Activated CD8-positive, alpha-beta memory T cell treated with anti-CD3 and anti-CD28 coated beads for 1 hour (primary cell): ENCODE measurements at places on chromosomes 1 and 21.

GRCh38 chr1:119554183-119554582 lies 47.2 kb downstream of the HSD3B1 start:
- DNase-seq, result no peak

DNA sequence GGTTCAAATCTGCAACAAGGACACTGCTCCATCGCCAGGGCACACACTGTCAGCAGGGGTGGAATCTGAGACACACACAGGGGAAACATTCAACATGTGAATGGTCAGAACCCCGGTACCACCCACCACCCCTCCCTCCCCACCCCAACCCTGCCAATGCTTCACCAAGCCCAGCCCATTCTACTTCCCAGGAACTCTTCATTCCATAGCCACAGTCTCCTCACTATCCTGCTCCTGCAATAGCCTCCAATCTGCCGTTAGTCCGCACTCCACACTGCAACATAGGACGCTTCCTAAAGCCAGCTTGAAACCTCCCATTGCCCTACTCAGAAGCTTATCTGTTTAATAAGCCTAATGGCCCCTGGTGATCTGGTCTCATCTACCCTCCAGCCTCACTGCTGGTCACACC lies 7.5 kb upstream of the RAB3B start:
- DNase-seq, result no peak

- DNase-seq, result no peak
These were observed 27.5 kb downstream of the ATP8B2 start for GRCh38 chr1:154352581-154353459.

GRCh38 chr1:161930064-161930463 lies 93.6 kb downstream of the OLFML2B start:
- DNase-seq, result no peak

DNA sequence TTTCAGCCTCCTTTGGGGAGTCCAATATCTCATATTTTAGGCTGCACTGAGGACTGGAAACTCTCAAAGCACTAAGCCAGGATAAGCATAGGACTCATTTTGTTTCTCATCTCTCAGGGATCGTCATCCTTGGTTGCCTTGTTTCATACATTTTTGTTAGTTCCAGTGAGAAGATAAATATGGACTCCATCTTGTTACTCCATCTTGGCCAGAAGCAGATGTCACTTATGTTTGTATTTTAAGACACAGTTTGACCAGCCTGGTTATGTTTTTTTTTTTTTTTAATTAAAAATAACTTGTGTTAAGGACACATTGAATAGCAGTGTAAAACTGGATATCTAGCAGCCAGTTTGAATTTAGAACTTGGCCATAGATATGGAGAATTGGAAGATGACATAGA lies 34.7 kb downstream of the DISP3 start:
- no peak for DNase-seq

DNA sequence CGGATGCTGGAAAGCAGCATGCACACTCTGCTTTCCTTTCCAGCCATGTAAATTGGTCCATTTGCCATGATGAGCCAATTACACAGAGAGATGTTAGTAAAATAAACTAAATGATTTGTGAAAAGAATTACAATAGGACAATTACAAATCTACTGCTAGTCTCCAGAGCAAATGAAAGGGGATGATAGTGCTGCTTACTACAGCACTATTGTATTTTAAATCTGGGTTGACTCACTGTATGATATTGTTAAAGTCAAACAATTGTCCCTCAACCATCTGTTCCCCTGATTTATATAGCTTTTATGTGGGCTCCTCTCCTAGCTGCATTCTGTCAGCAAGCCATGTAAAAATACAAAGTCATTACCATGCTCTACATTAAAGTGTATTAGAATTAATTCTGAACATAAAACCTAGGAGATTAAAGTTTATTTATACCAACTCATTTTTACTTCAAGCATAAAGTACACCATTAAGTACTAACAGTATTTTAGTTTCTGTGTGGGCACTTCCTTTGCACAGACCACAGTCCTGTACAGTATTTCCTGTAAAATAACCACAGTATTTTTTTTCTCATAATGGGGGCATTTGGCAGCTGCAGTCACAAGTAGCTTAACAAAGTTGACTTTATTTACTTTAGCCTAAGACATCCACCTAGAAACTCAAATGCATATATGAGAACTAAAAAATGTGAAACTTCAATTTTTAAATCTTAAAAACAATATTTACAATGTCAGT lies 135.8 kb downstream of the VAV3 start:
- DNase-seq, result no peak

- DNase-seq, result no peak
These were observed 210.1 kb upstream of the C1orf87 start for GRCh38 chr1:60283690-60284089.

- no peak for DNase-seq
These were observed 36.1 kb upstream of the KHDRBS1 start for GRCh38 chr1:31977385-31978131.

DNA sequence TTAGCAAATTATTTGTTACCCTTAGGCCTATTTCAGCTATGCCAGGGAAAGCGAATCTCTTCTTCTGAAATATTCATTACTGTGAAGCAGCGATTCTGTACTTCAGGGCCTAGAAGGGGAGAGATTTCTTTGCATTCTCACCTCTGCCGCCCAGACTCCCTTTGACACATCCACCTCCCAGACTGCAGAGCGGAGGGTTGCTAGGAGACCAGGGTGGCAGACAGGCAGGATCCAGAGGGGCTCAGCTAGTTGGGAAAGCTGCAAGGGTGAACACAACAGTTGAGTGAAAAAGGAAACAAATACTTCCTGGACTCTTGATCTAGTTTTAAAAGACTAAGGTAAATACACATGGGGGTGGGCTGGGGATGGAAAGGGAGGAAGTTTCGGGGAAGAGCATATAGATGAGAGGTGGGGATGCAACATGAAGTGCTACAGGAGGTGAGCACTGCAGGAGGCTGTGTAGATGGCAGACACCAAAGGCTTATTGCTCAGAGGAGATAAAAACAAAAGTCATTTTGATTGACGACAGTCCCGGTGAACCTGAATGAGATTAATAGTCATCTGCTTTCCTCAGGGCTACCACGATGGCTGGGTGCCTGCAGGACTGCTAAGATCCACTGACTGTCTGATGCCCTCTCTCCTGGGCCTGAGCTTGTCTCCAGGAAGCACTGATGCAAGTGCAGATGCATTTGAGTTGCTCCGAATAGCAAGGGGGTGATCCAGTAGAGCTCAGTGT lies 26.4 kb upstream of the RAB3GAP2 start:
- DNase-seq, result no peak

DNA sequence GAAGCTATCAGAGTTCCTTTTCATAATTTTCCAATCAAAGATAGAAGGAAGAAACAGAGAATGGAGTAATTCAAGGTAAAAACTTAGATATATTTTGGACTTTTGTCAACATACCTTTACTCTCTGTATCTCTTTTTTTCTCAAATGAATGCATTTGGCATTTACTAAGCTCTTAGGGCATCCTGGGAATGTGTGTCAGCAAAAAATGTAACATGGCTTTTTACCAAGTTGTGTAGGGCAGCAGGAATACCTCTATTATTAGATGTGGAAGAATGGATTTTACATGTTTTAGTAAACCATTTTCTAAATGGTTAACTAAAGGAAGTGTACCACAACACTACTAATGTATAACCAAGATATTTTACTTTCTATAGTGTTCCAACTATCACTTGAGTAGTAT lies 4.2 kb upstream of the COL11A1 start:
- no peak for DNase-seq

DNA sequence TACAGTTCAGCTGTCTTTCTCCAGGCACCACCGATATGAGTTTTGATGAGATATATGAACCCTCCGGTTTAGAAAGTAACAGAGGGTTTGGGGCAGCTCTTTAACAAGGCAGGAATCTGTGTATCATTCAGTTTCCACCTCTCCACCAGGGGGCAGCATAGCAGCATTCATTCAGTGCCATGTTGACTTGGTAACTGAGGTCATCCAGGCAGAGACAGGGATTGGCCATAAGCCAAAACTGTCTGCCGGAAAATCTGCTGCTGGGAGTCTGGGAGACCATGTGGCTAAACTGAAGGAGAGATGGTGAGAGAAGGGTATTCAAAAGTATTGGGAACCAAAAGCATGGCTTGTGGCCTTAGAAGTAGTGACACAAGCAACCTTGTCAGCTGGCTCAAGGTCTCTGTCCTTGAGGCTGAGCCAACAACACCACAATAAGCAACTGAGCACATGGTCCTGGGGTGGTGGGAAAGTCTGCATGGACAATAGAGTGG lies 98.5 kb downstream of the LMX1A start:
- peak; percentile 0 for DNase-seq

- DNase-seq, result no peak
These were observed 27.2 kb downstream of the CAPN2 start for GRCh38 chr1:223739366-223740037.

DNA sequence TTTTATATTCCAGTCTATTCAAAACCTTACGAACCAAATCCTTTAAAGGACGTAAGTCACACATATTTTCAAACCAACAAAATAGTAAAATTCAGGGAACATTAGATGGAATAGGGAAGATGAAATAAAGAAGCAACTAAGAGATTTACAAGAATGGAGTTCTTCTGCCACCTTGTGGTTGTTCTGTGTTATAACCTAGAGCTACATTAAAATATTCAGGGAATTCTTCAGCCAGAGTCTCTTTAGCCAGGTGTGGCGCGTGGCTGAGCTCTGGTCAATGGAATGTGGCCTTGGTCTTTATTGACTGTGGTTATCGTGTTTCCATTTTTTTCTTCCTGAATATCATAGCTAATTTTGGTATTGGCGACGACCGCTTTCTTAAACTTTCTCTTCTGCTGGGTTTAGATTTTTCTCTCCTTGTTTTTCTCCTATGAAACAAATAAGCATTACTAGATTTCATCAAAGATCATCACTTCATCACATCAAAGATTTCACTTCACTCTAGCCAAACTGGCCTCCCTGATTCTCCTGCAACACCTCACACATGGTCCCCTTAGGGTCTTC lies 221.3 kb downstream of the MRPL39 start:
- DNase-seq, result no peak

GRCh38 chr1:45038240-45038639 lies 26.2 kb downstream of the UROD start:
- no peak for DNase-seq

DNA sequence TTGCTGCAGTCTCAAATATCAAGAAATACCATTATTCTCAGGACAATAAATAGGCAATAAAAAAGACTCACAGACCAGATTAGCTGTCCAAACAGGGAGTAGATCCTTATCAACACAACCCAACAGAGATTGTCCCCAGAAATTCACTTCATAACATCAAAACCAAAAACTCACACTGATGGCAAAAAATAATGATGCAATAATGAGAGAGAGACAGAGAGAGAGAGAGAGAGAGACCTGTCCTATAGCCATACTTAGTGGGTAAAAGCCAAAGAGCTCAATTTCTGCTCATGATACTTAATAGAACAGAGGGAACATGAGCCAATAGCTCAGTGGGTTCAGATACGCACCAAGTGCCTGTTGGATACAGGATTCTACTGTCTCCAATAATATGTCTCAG lies 244.5 kb downstream of the FAM72C start:
- no peak for DNase-seq

- DNase-seq, result no peak
These were observed 34.5 kb downstream of the HMGB4 start for GRCh38 chr1:33898406-33898805.

DNA sequence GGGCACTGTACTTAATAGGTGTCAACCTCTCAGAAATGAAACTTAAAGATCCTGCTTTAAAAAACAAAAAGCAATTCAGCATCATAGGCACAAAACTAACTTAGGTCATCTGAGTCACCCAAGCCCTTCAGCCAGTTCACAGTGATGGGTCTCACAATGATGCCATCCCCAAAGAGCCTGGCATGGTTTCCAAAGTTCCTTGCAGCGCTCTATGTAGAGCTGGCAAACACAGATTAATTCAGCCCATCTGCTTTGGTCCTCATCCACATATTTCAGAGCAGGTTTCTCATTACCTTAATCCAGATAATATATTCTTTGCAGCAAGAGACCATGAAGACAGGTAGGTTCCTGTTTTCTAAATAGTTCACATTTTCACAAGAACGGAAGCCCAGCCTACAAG lies 14.6 kb upstream of the PLA2G2C start:
- DNase-seq, result no peak

DNA sequence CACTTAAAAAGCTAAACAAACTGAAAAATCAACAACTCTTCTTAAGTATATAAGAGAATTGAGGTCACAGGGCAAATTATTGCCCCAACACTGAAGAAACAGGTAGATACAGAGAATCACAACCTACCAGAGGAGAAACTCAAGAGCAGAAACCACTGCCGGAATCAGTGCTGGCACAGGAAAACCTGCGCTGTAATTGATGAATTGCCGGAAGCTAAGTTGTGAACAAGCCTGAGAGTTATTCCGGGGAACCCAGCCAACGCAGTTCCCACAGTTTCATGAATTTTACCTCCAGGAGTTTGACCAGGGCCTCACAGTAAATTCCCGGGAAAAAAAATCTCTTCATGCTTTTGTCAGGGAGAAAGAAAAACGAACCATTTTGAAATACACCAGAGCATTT lies 657.1 kb upstream of the BRINP3 start:
- no peak for DNase-seq

DNA sequence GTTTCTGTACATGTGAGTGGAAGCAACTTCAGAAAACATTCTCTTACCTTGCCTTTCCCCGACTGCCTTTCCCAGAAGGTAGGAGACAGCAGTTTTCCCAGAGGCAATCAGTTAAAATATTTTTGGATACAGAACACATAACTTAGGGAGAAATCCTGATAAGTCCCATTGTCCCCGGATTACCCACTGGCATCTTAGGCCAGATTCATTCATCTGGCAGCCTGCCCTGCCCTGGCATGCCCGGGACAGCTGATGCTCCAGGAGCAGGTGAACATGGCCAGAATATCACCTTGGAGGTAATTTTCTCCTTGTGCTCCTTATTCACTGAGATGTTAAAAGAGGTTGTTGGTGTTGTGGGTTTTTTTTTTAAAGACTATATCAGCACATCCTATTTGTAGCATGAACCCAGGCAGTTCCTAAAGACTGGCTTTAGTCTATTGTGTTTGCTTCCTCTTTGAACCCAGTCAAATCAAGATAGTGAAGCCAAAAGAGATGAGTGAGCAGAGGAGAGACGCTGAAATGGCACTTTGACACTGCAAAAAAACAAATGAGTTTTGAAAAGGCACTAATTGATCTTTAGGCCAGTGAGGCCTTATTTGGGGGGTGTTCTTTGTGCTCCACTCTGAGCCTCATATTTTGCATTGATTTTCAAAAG lies 139.6 kb downstream of the PLPP3 start:
- no peak for DNase-seq

DNA sequence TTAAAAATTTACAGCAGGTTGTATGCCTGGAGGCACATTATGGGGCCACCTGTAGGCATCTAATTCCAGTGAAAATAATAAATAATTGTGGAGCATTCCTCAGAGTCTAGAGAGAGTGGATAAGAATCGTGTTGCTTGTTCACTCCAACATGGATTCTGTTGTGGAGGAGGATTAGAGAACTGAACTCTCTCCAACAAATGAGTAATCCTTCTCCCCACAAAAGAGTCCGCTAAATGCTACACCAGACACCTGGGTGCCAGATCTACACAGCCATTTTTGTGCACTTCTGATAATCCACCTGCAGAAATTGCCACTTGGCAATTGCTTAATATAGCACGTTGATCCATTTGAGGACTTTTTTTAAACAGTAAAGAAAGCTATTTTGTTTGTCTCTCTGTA lies 113.7 kb upstream of the DPYD start:
- DNase-seq, result no peak

GRCh38 chr1:20665726-20666125 lies 4.6 kb upstream of the DDOST start:
- no peak for DNase-seq

GRCh38 chr1:117821774-117822482 lies 107.5 kb downstream of the GDAP2 start:
- DNase-seq, result no peak
